Fibroblast of pulmonary artery (primary cell): ENCODE measurements at places on chromosomes 12 and 14.

GRCh38 chr14:99512571-99513182 lies 31.5 kb downstream of the CCNK start:
- no peak for DNase-seq

DNA sequence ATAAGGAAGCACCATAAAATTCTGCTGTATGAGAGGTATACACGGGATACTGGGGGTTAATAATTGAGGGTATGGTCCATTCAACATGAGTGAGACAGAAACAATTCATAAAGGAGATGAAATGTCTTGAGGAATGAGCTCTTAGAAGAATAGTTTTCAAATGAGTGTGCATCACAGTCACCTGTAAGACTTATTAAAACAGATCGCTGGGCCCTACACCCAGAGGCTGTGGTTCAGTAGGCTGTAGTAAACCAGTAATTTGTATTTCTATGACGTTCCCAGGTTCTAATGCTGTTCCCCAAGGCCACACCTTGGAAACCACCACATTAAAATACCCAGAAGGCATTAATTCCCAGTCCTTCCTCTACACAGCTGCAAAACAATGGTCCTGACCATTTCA lies 49.6 kb downstream of the CAND1 start:
- no peak for DNase-seq

- no peak for DNase-seq
Observed at GRCh38 chr12:117525766-117526165, 164.3 kb upstream of the NOS1 start.

DNA sequence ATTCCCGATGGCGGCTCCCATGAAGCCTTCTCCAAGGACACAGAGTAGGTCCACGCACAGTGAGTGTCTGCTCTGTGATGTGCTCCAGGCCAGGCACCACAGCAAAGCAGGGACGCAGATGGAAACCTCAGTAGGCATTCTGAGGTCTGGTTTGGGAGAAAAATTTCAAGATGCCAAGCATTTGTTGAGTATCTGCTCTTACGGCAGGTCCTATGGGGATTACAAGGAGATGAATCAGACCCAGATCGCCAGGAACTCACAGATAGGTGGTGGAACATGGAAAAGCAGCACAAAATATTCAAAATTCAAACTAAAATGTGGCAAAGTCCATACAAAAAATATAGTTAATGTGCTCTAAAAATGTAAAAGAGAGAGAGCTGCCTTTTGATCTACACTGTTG lies 684.9 kb upstream of the TMEM132C start:
- no peak for DNase-seq

GRCh38 chr12:131106349-131106941 lies 152.7 kb downstream of the ADGRD1 start:
- no peak for DNase-seq

GRCh38 chr12:93570552-93571364 lies 1.7 kb upstream of the SOCS2 start:
- DNase-seq, result peak; percentile 94

DNA sequence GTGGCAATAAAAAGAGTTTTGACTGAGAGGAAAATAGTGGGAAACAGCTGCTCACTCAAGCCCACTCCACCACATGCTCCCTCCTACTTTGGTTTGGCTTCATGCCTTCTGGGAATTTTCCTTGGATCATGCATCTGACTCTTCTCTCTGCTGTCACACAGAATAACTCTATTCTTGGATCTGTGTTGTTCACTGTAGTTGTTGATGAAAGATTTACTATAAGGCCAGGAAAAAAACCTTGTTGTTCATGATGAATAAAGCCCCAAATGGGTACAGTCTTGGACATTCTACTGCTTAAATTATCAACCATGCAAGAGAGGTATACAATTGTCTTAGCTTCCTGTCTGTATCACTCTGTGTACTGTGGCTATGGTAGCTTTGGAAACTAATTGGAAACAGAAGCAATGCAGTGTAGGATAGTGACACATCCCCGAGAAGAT lies 70.5 kb downstream of the TMX1 start:
- peak; percentile 57 for DNase-seq
